ENCODE measurements at places on chromosomes 6 and 20.

- no peak for DNase-seq
Measured at GRCh38 chr20:11686195-11686594, 231.5 kb upstream of the BTBD3 start.

- DNase-seq: no peak
Measured at GRCh38 chr6:43735642-43736199, 34.3 kb upstream of the VEGFA start.

DNA sequence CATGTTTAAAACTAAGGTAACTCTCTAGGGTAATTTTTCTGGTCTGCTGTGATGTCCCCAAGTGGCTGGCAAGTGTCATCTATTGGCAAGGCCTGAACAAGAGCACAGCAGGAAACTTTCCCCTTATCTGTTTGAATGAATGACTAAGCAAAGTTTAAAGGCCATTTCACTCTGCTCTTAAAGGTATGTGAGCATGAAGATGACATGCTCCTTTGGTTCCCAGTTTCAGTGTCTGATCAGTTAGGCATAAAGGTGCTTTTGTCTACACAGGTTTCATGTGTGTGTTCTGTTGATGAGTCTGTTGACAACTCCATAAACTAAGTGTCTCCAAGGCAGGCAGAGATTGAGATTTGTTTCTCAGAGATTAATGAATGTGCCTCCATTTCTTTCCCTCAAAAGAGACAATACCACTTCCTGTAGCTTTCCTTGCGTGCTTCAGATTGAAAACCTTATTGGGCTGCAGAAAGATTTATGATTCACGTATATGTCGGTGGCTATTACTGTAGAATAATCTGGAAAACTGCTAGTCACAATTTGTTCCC is 83.9 kb downstream of the MAP3K7 start:
- no peak for DNase-seq

GRCh38 chr6:101545191-101545590 is 151.7 kb downstream of the GRIK2 start:
- no peak for DNase-seq

DNA sequence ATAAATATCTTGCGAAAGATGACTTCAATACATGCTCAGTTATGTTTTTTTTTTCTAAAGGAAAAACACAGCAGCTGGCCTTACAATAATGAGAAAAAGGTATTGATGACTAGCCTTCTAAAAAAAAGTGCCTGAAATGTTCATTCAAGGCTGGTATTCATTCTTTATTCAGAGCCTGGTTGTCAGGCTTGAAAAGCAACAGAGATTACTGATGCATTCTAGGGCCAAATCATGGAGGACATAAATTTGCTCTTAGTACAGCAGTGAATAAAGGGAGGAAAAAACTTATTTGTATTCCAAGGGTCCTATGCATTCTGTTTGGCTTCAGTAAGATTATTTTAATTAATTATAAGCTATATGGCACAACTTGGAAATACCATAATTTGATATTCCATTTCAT is 83.5 kb downstream of the WASF1 start:
- no peak for DNase-seq

GRCh38 chr6:43736211-43736786 is 33.7 kb upstream of the VEGFA start:
- DNase-seq: no peak

DNA sequence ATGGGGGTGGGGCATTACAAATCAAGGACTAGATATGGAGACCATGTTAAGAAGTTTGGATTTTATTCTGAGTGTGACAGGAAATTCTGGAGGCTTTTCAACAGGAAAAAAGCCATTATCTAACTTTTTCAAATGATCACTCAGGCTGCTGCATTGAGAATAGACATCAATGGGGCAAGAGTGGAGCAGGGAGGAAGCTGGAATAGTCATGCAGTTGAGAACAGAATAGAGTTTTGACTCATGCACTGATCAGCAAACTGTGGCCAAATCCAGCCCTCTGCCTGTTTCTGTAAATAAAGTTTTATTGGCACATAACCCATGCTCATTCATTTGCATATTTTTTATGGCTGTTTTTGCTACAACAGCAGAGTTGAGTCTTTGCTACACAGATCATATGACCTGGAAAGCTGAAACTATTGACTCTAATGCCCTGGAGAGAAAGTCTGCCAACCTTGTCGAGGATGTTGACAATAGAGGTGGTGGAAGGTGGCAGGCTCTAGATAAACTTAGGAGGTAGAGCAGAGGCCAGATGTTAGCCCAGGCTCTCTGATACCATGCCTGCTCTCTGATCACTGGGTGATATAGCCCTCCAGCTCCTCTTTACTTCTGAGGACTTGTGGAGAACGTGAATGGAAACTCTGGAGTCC is 441.8 kb downstream of the PTPRT start:
- no peak for DNase-seq

DNA sequence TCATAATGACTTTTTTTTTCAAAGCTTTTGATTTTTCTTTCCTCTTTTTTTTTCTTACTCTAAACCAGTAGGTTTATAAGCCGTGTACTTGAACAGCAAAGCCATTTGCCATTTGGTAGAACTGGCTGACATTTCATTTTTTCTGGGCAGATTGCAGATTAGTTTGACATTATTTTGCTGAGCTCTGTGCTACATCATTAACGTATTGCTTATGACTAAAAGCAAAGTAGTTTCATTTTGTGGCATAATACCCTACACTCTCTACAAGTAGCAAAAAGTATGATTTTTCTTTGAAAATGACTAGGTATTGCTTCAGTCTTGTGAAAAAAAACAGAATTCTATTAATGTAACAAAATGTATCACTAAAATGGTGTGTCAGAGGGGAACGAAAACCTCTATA is 141.3 kb downstream of the GRIK2 start:
- no peak for DNase-seq

GRCh38 chr20:23744817-23745216 is 5.9 kb downstream of the CST1 start:
- DNase-seq: no peak

GRCh38 chr20:44959082-44959637 is 1.0 kb downstream of the TOMM34 start:
- no peak for DNase-seq

GRCh38 chr6:128694303-128695009 is 174.1 kb upstream of the PTPRK start:
- no peak for DNase-seq

DNA sequence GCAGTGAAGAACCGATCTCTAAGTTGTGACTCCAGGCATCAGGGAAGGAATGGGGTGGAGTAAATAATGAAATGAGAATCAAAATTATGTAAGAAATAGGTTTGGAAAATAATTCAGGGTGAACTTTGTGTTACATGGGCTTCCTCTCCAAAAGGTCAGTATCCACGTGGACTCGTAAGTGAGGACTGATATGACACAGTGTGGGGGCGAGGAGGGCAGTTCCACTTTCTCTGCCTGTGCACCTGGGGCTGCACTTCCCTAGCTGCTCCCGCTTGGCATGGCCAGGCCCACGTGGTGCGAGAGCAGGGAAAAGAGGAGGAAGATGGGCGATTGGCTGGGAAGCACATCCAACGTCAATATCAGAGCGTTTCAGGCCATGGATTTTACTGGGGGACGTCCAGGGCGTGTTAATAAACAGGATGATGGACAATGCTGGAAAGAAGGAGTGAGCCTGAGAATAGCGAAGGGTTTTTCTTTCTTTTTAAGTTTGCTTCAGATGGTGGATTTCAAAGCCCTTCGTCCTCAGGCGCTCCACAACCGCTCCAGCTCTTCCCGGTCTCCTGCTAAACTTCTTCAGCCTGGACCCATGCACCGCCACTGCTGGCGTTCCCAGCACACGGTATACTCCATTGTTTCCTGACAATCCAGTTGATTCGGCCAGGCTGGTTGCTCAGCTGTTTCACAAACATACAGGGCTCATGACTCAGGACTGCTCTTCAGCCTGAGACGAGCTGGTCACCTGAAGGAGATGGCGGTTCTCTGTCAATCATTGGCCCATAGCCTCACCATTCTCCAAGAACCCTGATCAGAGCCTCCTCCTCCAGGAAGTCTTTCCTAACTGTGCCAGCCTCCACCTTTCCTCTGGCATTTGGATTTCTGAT is 11.8 kb downstream of the CCR6 start:
- no peak for DNase-seq

DNA sequence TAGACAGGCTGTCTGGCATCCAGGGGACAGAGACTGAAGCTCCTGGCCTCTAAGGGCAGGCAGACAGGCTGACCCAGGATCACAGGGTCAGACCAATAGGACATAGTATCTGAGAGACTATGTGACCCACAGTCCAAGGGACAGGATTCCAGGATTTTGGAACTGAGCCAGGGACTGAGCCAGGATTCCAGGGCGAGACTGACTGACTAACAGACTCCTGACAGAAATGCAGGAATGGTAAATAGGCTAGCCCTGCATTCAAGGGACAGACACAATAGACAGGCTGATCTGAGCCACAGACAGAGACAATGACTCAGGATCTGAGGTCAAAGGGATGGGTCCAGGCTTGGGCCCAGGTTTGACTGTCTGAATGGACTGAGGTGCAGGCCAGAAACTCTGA is 19.8 kb downstream of the XKR7 start:
- no peak for DNase-seq

- no peak for DNase-seq
Measured at GRCh38 chr6:24719125-24719971, at the start of gene C6orf62. TSS of gene C6orf62 (minus strand) at chr6:24719154. CDS start at chr6:24718668, 486 bp downstream.

DNA sequence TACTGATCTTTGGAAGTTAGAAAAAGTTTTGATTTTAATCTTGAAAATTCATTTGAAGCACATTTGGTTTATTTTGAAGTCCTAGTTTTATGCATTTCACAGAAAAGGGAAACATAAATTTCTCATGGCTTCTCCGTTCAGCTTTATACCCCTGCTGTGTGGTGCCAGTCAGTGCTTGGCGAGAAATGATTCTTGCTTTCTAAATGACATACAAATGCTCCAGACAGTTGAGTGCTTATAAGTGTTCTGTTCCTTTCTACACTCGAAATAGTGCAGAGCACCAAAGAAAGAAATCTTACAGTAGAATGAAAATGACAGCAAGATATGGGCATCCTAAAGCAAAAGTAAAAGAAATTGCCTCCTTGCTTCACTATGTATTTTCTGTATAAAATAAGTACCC is 9.0 kb upstream of the ZNF292 start:
- DNase-seq: no peak

- DNase-seq: no peak
Measured at GRCh38 chr6:28340310-28341095, 4.6 kb upstream of the ZSCAN31 start.

GRCh38 chr20:61322151-61322865 is 70.2 kb downstream of the CDH4 start:
- DNase-seq: no peak

- no peak for DNase-seq
Measured at GRCh38 chr6:897528-898207, 204.7 kb upstream of the EXOC2 start.

- DNase-seq: no peak
Measured at GRCh38 chr6:159232751-159233150, 63.6 kb downstream of the FNDC1 start.

- DNase-seq: no peak
Measured at GRCh38 chr6:43604174-43604573, 24.9 kb downstream of the GTPBP2 start.

- DNase-seq: no peak
Measured at GRCh38 chr6:47248446-47248845, 61.3 kb downstream of the TNFRSF21 start.

All from stimulated activated CD8-positive, alpha-beta memory T cell treated with anti-CD3 and anti-CD28 coated beads, Interleukin-4, amount 100 ng/mL, for 1 hour (primary cell).